Right atrium auricular region (tissue), 2 donors: ENCODE measurements at places on chromosomes 12 and 14. TPM values are rescaled to one million over a fixed set of nuclear protein-coding genes. Genes with fewer than 3 reads are reported as not detected.

The KRT85 gene
- not detected for total RNA-seq

The COCH gene
- 1.6 TPM for total RNA-seq

The ERBB3 gene
- total RNA-seq, result 7.2 TPM

The SPIC gene
- not detected for total RNA-seq

The SLC17A8 gene
- not detected for total RNA-seq

The LRFN5 gene
- 0.26 TPM for total RNA-seq

The GPR132 gene
- 0.67 TPM for total RNA-seq

The TUNAR gene
- total RNA-seq, result not detected

The FAM181A gene
- not detected for total RNA-seq

The GMPR2 gene
- 31.7 TPM for total RNA-seq

The KLRC3 gene
- total RNA-seq, result not detected

The HEATR5A gene
- 29.3 TPM for total RNA-seq

The TTC9 gene
- total RNA-seq, result 2.2 TPM

The SYT10 gene
- 0.08 TPM for total RNA-seq

The BBOF1 gene
- total RNA-seq, result 5.7 TPM

The KRT78 gene
- not detected for total RNA-seq

The CTDSP2 gene
- 105 TPM for total RNA-seq

The TAS2R31 gene
- total RNA-seq, result not detected

The HOTAIR gene
- not detected for total RNA-seq

The ADCY6 gene
- 76.4 TPM for total RNA-seq

The COX8C gene
- total RNA-seq, result not detected

The MSI1 gene
- 0.93 TPM for total RNA-seq

The TMEM121 gene
- total RNA-seq, result 5.8 TPM

The IKZF4 gene
- total RNA-seq, result 3.9 TPM

The RFLNA gene
- total RNA-seq, result 0.41 TPM

The KIF26A gene
- total RNA-seq, result 5.6 TPM

The KLHL42 gene
- 11.4 TPM for total RNA-seq

The TAS2R19 gene
- total RNA-seq, result 0.35 TPM

The TTC7B gene
- total RNA-seq, result 57.3 TPM

The TAS2R9 gene
- total RNA-seq, result not detected

The DPY19L2 gene
- 27.7 TPM for total RNA-seq

The STK38L gene
- 93.2 TPM for total RNA-seq

The TCL1B gene
- total RNA-seq, result not detected

The PROX2 gene
- total RNA-seq, result not detected

The CEBPE gene
- total RNA-seq, result not detected

The IFNG gene
- not detected for total RNA-seq

The ATXN7L3B gene
- total RNA-seq, result 22.0 TPM

The SYNDIG1L gene
- 0.22 TPM for total RNA-seq

The SAMD15 gene
- 0.26 TPM for total RNA-seq

The CLEC2A gene
- not detected for total RNA-seq

The DHRS4 gene
- total RNA-seq, result 29.6 TPM

The ACVR1B gene
- total RNA-seq, result 8.2 TPM

The RPGRIP1 gene
- 0.12 TPM for total RNA-seq

The AICDA gene
- not detected for total RNA-seq
